ENCODE measurements at places on chromosomes 2 and 18.

GRCh38 chr2:241379481-241380480 lies 23.7 kb downstream of the FARP2 start:
- DNase-seq: no peak

DNA sequence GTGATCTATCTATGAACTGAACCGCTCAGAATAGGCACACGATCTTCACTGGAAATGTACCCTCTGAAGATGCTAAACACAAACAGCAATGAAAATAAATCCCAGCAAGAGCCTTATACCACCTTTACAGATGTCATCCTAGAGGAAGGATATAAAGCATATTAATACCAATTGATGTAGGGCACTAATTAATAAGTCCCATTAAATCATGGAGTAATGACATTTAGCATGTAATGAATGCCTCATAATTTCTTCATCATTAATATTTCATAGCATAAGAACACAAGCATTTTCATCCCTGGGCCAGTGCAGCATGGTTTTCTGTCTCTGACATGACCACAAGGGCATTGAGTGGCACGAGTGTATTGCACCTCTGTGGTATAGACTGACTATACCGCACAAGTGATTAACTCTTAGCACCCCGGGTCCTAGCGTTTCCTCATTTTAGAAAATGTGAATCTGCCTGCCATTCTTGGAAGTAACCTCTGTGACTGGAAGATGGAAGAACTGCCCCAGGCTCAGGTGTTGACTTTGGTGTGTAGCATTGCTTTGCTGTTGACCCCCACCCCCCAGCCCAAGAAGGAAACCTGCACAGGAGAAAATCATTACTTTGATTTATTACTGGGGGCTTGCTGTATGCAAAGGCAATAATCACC lies 1.4 kb upstream of the TMEM178A start:
- no peak for DNase-seq

DNA sequence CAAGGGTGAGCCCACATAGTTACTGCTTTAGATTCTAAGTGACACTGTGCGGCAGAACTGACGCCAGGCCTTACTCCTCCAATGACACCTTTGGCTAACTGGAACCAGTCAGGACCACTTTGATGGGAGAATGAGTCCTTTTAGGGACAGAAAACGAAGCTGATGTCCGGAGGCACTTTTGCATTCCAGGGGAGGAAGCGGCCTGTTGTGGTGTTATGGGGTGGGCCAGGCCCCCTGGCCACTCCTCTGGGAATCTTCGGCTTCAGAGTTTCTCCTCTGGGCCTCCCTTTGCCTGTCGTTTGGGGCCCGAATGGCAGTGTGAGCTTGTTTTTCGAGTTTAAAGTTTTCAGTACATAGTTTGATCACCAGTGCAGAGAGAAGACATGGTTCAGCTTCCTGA lies 65.9 kb downstream of the MBP start:
- DNase-seq: no peak

- DNase-seq: no peak
Measured at GRCh38 chr2:20667151-20667530, 197 bp downstream of the GDF7 start.

Data from pons (tissue), 1 donor.